Activated CD4-positive, alpha-beta T cell treated with anti-CD3 and anti-CD28 coated beads for 1 hour (primary cell): ENCODE measurements at places on chromosomes 3 and 15.

DNA sequence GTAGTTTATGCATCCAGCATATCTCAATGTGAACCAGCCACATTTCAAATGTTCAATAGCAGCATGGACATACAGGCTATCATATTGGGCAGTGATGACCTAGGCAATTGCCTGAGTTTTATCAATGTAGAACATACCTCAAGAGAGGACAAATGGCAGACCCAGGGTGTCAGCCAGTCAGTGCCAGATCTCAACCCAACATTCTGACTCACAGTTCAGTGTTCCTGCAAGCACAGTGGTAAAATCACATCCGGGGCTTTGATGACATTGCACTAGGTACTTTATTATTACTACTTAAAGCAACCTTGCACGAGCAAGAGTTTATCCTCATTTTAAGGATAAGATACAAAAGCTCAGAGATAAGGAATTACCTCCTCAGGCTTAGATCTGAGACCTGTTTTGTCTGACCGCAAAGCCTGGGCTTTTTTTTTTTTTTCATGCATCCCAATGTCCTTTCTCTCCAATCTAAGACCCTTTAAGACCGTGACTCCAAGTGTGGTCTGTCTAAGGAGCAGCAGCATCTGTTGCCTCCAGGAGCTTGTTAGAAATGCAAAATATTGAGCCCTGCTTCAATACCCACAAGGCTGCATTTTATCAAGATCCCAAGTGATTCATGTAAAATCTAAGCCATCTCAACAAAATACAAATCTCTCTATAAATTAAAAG is 60.1 kb downstream of the SLC12A1 start:
- DNase-seq: no peak

DNA sequence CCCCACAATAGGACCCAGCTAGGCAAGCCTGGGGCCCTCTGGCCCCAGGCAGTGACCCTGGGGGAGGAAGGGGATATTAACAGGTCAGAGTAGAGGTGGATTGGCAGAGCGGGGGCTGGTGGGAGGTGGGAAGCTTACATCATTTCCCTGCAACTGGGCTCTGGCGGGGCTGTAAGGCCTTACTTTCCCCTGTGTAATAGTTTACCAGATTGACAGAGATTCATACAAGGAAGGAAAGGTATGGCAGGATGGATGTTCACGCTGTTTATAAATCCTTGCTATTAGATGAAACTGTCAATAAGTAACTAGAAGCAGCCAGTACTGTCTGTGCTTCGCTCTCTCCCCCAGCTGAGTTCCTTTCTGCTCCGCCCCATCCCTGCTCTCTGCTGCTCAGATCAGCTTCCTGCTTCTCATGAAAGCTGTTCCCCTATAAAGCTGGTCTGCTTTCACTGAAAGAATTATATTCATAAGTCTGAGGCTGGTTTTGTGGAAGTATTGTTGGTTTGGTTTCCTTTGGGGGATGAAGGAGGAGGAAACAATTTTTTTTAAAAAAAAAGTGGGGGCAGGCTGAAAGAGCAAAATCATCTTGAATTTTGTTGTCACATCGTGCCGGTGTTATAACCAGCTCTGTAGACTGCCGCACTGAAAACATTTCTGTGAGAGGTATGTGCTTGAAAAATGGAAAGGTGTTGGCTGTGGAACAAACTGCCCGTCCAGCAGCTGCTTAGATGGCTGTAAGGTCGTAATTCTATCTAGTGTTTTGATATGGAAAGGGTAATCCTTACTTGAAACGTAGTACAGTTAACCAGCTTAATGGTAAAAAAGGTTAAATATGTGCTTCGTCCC is 76.4 kb downstream of the BBX start:
- peak; percentile 16 for DNase-seq

- no peak for DNase-seq
Measured at GRCh38 chr3:49132437-49133225, at the start of gene LAMB2. TSS of gene LAMB2 (minus strand) at chr3:49133050. CDS start at chr3:49132867, 183 bp downstream.

DNA sequence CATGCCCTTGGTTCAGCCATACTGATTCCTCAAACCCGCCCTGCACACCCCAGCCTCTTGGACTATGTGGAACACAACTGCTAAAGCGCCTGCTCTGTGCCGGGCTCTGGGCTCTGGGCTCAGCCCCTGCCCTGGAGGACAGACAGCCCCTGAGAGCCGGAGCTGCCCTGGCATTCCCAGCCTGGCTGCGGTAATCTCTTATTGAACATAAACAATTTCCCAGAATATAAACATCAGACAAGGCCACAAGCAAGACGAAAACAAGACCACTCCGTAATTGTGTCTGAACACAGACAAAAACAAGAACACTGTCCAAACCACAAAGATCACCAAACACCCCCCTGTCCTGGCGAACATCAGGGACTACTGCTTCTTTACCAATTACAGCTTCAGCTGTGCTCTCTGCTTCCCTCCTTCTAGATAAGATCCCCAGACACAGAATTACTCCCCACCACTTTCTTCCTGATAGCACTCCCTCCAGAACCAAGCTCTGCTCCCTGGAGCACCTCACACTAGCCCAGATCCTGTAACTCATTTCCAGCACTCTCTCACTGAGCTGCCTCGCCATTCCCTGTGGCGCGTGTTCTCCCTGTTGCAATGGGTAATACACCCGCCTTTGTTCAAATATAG is 57.1 kb upstream of the TLE3 start:
- no peak for DNase-seq

- no peak for DNase-seq
Measured at GRCh38 chr3:30263925-30264313, 342.5 kb upstream of the TGFBR2 start.

DNA sequence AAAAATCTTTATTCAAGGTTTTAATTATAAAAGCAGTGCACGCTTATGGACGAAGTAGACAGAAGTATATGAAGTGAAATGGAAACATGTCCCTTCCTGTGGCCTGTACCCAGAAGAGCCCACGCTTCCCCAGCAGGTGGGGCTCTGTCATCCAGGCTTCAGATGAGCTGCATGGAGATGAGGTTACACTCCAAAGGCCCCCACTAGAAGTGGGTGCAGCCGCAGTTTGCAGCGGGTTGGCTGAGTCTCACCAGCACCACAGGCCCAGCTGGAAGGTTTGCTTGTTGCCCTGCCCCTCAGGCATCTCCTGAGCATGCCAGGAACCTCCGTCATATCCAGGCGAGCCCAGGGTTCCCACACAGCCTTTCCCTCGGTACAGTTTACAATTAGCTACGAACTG is 33.1 kb downstream of the PRR20G start:
- DNase-seq: no peak

DNA sequence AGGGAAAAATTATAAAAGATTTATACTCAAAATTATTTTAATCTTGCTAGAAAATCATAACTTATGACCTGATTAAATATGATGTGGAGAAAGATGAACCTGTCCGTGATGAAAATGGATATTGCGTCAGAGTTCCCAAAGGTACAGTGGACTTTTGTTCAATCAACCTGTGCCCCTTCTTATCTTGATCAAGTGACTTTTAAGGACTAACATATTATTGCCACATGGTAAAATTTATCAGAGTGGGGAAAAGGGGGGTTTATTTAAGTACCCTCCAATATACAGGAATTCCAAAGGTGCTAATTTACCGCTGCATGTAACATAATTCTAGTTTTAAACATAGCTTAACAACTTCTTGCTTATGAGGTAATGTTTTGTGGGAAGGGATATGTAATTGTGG is 39.6 kb downstream of the HDC start:
- DNase-seq: no peak

DNA sequence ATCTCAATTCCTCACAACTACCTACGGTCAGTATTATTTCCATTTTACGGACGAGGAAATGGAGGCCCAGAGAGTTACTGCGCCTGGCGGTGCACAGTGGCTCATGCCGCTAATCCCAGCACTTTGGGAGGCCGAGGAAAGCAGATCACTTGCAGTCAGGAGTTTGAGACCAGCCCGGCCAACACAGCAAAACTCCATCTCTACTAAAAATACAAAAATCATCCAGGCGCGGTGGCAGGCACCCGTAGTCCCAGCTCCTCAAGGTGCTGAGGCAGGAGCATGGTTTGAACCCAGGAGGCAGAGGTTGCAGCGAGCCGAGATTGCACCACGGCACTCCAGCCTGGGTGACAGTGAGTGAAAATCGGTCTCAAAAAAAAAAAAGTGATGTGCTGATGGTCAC is 187.3 kb downstream of the XXYLT1 start:
- no peak for DNase-seq

GRCh38 chr3:182327196-182327681 is 466.1 kb upstream of the ATP11B start:
- no peak for DNase-seq

DNA sequence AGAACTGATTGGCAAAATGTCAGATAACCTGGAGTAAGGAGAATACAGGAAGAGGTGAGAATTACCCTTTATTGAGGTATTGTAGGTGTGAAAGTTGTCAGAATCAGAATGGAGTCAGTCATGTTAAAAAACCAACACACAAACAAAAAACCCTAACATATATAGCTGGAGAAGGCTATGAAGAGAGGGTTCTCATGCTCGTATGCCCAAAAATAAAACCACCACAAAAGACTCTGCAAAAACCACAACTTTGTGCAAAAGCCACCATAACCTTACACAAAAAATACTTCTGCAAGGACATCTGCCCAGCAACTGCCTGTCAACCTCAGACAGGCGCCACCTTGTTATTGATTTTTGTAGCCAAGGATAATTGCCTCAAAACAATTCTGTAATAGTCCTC is 136.0 kb downstream of the CD47 start:
- DNase-seq: no peak

GRCh38 chr3:149319750-149320149 is 13.7 kb downstream of the TM4SF18 start:
- DNase-seq: no peak

DNA sequence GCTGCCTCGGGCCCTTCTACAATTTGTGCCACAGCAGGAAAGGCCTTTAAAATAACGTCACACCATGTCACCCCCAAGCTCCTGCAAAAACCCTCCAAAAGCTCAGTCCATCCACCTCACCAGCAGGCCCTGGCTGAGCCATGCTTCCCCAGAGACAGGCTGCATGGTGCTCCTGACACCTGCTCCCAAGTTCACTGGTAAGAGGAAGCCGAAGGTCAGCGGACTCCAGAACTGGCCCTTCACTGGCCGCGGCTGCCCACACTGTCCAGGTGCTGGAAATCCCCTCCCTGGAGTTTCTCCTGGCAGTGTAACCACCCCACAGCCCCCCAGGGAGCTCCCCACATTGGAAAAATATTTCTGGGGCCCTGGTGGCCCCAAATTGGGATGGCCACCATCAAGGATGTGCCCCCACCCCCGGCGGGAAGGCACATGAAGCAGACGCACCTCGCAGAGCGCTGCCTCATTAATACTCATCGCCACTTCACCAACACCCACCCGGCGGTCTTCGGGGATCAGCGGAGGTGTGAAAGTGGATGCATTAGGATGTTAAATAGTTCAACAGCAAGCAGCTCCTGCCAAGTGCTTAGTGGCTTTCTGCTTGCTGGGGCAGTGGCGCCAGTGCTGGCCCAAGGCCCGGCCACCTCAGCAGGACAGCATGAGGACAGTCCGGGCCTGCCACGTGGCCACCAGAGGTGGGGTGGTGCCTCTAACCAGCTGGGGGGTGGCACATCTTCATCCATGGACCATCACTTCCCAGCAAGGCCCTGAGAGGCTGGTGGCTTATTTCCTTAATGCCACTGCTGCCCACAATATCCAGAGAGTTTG is 146.1 kb upstream of the IQSEC1 start:
- no peak for DNase-seq

DNA sequence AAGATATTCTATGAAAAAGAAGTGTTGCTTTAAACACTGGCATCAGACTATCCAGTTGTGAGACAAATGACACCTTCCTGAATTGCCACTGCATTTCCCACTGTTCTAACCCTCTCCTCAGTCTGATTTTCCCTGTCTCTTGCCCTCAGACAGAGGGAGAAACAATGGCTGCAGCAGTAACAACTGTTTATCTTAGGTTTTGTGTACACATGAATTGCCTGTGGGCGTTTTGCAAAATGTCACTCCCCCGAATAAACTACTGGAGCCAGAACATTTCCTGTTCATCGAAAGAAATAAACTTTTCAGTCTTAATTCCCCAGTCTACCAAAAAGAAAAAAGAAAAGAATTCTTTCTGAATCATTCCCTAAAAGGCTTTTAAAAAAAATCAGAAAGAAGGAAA is 155.1 kb downstream of the MAGI1 start:
- no peak for DNase-seq

- DNase-seq: no peak
Measured at GRCh38 chr3:120983841-120984240, 75.8 kb downstream of the STXBP5L start.

DNA sequence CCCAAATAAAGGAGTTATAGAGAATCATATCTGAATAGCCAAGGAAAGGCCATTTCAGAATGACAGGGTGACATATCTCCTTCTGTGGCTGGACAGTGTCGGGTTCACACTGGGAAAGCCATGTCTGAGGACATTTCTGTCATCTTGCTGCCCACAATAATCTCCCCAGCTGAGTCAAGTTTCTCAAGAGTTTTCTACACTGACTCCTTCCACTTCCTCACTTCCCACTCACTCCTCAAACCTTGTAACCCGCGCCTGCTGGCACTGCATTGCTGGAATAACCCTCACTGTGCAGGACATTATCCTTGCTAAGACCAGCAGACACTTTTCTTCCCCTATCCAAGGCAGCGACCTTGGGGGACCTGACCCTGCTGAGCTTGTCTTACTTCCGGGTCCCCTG is 5.3 kb upstream of the INSYN1 start:
- DNase-seq: no peak

DNA sequence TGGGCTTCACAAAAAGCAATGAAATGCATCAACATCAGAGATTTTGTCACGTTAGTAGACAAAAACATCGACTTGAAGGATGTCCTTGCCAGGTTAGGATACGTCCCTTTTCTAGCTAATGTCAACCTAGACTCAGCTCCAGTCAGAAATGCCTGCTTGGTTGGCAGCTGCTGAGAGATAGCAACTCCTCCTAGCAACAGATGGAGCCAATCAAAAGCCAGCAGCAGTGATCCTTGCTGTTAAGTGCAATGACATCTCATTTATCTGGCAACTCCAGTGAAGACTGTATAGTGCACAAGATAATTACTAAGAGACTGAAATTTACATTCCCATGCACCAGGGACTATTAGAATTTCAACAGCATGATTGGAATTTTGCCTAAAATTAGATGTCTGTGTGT is 424.1 kb downstream of the FGF12 start:
- DNase-seq: no peak

- DNase-seq: no peak
Measured at GRCh38 chr3:16137977-16138376, 36.5 kb upstream of the GALNT15 start.

DNA sequence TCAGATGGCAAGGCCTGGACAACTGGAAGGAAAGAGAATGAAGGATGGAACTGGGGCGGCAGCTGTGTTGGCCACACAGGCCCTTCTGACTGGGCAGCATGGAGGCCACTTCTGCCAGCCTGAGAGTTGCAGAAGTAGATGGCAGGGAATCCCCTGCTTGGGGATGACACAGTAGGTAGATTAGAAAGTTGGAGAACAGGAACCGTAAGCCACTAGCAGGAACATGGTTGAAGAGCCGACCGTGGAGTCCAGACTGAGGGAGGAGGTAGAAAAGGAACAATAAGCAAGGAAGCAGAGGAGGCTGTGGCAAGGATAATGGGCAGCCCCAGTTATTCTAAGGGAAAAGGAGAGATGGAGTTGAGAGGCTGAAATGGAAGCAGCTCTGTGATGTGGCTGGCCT is 26.4 kb upstream of the ZNF774 start:
- no peak for DNase-seq
